ENCODE measurements at places on chromosomes 11 and 22.

GRCh38 chr11:62799486-62799885, 5.8 kb downstream of the NXF1 start:
- no peak for DNase-seq

DNA sequence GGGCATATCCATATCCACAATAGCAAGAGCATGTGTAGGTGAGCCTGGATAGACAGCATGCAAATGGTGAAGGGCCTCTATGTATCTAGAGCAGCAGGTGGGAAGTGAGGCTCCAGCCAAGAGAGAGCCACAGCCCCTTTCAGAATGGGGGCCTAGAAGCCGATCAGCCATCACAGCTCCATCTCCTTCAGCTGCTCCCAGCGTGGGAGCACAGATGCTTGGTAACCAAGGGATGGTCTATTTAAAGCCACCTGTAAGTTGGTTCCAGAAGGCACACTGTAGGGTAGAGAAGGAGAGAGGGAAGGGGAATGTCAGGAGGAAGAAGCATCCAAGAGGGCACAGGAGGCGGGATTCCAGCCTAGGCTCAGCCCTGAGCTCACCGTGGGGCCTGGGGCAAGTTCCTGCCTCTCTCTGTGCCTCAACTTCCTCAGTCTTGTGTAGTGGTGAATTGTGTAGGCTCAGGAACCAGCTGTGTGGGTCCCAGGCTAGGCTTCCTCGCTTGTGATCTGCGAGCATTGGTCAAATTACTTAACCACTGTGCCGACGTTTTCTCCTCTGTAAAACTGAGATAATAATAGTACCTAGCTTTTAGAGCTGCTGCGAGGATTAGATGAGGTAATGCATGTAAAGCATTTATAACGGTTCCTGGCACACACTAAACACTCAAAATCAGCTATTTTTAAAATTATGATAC, 122.9 kb upstream of the NAV2 start:
- DNase-seq: no peak

- no peak for DNase-seq
Observed at GRCh38 chr22:46693634-46694415, 44.2 kb downstream of the CERK start.

- DNase-seq: no peak
Observed at GRCh38 chr22:19018256-19018655, 82.2 kb upstream of the PRODH start.

GRCh38 chr22:44677353-44677840, 24.6 kb upstream of the PRR5 start:
- DNase-seq: no peak

DNA sequence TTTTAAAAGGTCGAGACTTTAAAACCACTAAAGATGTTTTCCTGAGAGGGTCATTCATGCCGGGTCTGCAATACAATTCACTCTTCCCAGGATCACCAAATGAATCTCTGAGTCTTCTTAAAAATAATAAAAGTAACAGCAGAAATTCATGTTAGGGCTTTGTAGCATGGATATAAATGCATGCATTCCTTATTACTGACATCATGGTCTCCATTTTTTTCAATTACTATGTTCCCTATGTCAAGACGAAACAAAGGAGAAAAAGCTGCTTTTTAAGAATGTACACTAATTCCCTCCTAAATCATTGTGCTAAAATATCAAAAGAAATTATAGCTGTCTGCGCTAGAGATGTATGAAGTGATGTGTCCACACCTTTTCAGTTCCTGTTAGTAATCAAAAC, 789.9 kb upstream of the LRRC4C start:
- no peak for DNase-seq

DNA sequence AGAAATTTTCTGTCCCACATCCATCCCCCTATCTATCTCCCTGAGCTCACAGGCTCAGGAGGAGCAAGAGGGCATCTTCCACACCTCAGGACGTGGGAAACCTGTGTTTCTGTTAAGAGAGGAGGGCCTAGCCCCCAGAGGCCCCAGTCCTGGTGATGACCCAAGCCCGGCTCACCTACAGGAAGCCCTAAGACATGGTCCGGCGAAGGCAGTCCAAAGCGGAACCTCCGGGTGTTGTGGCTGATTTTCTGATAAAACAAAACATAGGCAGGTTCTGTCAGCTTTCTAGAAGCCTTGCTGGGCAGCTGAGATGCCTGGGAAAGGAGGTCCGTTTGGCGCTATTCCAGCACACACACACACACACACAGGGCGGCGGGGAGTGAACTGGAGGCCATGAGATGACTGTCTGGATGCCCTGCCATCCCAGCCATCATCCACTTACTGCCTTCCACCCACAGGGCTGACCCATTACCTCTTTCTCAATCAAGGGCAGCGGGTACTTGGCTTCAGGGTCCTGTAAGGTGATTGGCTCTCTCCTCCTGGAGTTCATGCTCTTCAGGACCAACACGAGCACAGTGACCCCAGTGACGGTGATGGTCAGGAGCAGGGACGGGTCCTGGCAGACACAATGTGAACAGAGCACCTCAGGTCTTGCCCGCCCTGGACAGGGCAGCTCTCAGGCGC, 882 bp downstream of the CYB5R2 start:
- no peak for DNase-seq

DNA sequence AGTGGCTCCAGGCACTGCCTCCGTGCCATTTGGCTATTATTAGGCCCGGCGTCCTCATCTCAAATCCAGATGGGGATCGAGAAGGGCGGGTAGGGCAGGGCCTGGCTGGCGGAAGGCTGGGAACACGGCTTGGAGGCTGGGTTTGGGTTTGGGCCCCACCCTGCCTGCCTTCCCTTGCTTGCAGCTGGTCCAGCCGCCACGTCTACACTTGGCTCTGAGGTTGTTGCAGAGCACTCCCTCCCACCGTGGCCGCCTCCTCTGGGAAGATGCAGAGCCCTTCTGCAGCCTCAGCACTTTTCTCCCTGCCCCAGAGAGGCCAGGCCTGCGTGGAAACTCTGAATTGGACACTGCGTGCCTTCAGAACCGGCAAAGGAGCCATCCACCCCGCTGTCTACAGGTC, 5.2 kb upstream of the SMTN start:
- no peak for DNase-seq

DNA sequence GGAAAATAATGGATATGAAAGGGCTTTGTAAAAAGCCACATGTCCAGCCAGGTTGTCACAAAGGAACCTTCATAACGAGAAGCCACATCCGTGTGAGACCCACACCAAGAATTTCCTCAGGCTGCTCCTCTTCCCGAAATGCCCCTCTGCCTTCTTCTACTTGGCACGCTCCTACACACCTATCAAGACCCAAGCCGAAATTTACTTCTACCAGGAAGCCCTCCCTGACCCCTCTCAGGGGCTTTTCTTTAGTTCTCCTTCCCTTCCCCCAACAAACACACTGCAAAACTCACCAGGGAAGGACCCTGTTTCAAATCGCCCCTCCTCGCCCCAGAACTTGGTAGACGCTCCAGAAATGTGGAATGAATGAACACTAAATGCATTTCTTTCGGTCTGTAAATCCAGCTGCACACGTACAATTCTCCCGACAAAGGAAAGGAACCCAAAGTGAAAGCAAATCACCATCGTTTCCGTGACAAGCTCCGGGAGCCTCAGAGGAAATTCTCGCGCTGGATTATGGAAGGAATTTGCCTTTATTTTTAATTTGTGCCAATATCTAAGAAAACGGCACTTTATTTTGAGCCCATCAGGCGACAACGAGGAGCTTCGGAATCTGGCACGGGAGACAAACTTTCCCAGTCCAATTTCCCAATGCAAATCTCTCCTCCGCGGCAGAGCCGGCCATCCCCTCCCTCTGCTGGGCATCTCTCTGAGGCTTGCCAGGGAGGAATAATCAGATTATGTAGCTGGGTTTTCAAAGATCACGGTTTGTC, 13.2 kb upstream of the SHISAL1 start:
- DNase-seq: no peak

- DNase-seq: no peak
Observed at GRCh38 chr11:44814881-44815592, 88.3 kb downstream of the TSPAN18 start.

DNA sequence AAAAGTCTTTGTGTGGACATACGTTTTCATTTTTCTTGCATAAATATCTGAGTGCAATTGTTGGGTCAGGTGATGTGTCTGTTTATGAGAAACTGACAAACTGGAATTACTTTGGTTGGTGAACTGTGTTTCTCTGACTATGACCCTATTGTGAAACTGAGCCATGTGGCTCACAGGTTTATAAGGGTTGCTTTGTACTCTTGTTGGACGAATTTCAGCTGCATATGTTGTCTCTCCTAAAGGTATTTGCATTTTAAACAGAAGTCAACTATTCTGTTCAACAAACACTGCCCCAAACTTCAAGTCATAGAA, 34.4 kb upstream of the RASD2 start:
- no peak for DNase-seq

- no peak for DNase-seq
Observed at GRCh38 chr22:47435826-47436225, 673.4 kb downstream of the TBC1D22A start.

DNA sequence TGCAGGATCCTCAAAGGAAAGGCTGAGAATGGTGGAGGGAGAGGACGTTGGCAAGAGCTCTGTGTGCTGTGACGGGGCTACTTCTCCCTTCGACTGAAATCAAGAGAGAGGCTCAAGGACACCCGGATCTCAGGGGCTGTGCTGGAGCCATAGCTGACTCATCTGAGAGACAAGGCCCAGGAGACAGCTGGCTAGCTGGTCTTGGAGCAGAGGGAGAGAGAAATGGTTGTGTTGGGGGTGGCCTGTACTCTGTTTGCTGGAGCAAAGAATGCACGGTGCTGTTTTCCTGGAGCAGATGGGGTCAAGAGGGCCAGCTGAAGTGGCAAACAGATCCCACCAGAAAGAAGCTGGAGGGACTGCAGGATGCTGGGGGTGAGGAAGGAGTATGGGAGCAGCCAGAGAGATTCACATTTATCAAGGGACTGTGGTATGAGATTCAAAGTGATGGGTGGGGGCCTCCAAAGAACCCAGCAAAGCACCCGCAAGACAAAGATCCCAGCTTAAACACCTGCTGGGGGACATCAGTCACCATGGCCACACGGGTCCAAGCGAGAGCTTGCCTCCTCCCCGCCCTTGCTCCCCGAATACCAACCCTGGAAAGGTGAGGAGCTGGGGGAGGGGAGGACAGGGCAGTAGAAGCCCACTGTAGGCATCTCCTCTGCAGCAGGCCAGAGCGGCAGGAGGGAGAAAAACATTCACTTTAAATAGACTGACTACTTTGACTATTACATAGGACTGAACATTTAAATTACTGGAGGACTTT, 40.8 kb downstream of the MAP6 start:
- no peak for DNase-seq

- DNase-seq: no peak
Observed at GRCh38 chr11:79371152-79371551, 69.7 kb downstream of the TENM4 start.

DNA sequence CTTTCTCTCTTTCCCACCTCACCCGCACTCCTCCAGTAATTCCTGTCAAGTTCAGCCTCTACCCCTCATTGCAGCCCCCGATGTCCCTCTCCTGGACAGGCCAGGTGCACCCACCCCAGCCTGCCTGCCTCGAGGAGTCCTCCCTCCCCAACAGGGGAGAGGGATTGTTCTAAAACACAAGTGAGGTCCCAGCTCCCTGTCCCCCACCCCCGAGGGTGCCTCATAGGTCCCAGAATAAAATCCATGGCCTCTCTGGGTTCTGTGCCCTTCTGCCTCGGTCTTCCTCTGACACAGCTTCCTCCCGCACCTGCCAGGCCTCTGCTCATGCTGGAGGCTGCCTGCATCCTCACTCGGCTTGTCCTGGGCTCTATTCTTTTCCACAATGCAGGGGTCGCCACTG, 720.1 kb downstream of the BRD1 start:
- no peak for DNase-seq

GRCh38 chr11:76634886-76635285, 35.7 kb downstream of the LRRC32 start:
- DNase-seq: no peak

DNA sequence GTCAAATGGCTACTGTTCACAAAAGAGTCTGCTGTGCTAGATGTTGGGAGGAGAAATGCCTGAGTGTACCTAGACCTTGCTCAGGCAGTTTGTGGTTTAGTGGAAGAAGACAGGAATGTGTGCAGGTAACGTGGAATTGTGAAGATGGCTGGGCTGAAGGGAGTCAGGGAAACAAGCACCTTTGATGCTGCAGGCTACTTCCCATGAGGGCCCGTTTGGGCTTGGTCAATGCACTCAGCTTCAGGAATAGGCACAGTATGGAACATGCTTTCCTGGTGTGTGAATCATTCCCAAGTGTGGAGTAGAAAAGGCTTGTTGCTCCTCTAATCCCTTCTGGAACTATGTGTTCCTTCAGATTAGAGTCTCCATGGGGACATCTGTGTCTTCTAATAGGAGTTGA, 318.3 kb upstream of the MTNR1B start:
- no peak for DNase-seq

DNA sequence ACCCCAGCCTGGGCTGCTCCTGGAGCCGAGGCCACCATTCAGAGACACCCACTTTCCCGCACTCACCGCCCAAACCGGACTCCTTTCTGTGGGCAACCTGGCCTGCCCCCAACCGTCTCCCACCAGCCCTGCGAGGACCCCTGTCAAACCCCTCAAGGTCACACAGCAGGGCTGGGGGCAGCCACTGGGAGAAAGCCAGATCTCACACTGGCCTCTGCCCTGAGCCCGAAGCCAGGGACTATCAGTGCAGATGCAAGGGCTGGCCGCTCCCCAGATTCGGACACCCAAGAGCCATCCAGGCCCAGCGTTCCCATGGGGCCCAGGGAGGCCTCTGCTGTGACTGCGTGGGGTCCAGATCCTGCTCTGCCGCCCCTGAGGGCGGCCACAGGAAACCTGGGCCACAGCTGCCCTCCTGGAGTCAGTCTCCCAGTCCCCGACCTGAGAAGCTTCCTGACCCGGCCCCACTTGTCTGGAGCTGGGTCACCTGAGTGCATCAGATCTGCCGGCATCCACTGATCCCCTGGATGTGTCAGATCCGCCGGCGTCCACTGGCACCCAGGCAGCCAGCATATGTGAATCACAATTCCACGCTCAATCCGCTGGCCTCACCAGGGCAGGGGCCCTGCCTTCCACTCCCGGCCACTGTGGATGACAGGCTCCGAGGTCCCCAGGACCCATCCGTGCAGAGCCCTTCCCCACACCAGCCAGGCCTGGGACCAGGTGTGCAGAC, 139.7 kb downstream of the BRD1 start:
- no peak for DNase-seq
